ENCODE measurements at places on chromosomes 12 and 14.
A peak's percentile ranks its signal among the peaks of the same experiment; 100 is the strongest.

DNA sequence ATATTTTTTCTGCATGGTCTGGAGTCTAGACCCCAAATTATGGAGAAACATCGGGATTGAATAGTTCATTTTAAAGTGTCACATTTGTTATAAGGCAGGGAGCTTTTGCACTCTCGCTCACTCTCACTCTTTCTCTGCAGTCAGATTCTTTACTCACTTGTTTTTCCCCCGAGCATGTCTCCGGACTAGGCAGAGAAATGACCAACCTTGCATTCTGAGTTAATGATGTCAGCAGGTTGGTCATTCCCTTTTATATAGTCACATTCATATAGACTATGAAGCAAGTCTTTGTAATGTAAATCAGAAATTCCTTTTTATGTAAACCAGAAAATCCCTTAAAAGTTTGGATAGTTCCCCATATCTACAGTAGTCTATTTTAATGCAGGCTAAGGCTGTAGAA lies 4.1 kb downstream of the C12orf75 start:
- no peak for DNase-seq

- no peak for DNase-seq
These were observed 1.3 kb upstream of the RPGRIP1 start for GRCh38 chr14:21278632-21279031.

GRCh38 chr14:66600416-66600815 lies 92.5 kb downstream of the GPHN start:
- no peak for DNase-seq

DNA sequence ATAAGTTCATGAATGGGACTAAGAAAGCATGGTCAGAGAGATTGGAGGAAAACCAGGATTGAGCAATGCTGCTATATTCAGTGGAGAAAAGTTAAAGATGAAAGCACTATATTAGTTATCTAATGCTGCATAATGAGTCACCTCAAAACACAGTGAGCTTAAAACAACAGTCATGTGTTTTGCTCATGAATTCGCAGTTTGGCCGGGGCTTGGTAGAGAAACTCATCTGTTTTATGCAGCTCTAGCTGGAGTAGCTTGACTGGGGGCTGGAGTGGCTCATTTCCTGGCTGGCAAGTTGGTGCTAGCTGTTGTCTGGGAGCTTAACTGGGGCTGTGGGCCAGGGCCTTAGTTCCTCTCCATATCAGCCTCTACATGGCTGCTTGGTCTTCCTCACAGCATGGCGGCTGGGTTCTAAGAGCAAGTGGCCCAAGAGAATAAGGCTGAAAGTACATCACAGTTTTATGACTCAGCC lies 90.1 kb downstream of the ADCK1 start:
- DNase-seq, result no peak

DNA sequence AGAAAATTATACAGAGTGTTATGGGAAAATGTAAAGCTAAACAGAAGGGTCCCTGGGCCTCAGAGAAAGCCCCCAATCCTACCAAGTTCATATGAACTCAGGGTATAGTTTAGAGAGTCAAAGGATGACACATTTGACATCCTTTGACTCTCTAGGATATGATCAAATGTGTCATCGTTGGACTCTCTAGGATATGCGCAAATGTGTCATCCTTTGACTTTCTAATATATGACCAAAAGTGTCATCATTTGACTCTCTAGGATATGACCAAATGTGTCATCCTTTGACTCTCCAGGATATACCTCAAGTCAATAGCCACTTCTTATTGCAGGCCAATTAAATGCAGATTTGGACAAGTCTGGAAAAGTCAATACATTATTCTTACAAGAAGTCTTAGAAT lies 204.8 kb upstream of the IGF1 start:
- no peak for DNase-seq

DNA sequence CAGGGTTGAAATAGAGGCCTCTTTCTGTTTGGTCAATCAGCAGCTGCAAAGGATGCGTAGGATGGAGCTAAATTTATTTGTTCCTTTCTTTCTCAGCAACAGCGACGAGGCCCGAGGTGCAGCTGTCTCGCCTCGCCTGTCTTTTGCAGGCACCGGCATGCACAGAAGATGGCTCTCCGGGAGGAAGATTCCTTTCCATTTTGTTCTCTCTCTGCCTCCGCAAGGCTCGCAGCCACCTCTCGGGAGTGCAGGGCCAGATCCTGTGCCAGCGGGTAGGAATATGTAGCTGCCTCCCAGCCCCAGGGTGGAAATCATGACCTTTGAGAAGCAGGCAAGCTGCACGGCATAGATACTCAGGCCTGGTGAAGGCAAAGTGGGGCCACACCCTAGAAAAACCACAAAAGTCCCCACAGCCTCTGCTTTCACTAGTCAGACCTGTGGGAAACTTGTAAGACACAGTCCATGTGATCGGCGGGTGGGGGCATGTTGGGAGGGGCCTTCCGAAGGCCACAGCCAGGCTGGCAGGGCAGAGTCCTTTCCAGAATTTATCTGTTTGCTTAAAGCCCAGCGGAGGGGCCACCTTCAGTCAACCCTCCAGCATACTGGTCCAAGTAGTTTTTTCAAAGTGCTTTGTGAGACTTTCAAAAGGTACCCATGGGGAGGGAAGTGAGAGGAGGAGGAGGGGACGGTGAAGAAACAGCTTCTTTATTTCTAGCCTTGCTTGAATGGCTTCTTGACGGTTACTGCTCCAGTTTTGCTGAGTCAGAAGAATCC lies at the start of gene MAP1LC3B2:
Gene MAP1LC3B2, plus strand, starts transcription at position 220 of the 774 bp plus-strand sequence. CDS start 16,562 bp downstream, outside the sequence.
- peak; percentile 52 for DNase-seq
